ENCODE measurements at places on chromosomes 5 and 9.

DNA sequence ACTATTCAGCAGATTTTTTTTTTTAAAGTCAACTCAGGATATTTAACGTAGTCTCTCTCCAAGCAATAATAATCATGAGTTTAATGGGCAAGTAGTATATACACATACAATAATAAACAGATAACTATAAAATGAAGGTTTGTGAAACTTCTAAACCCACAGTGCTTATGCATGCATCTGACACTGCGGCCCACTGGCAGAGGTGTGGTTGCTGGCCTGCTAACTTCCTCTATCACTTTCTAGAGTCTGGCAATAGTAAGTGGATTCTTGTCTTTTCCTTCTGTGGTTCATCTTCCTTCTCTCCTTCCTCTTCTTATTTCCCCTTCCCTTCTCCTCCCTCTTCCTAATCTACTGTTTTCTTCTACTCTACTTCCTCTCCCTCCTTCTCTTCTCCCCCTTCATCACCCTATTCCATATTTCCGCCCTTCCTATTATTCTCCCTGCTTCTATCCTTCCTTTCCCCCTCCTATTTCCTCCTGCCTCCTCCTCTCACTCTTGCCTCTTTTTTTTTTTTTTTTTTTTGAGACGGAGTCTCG, 18.6 kb upstream of the AGXT2 start:
- DNase-seq, result no peak

DNA sequence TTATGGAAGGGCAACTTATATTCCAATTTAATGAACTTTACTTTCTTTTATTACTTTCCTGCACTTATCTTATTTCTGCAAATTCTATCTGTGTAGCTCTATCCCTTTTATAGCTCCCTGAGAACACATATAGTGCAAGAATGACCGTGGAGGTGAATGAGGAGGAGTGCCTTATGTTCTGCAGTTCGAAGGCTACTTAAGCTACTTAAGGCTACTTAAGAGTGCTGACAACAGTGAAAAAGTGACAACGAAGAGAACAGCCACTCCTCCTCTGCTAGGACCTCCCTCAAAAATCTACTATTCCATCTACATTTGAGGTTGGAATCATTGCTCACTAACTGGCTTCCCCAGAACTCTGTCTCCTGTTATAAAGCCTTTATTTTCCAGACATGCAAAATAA, 1365.7 kb upstream of the C9orf72 start:
- DNase-seq, result no peak

DNA sequence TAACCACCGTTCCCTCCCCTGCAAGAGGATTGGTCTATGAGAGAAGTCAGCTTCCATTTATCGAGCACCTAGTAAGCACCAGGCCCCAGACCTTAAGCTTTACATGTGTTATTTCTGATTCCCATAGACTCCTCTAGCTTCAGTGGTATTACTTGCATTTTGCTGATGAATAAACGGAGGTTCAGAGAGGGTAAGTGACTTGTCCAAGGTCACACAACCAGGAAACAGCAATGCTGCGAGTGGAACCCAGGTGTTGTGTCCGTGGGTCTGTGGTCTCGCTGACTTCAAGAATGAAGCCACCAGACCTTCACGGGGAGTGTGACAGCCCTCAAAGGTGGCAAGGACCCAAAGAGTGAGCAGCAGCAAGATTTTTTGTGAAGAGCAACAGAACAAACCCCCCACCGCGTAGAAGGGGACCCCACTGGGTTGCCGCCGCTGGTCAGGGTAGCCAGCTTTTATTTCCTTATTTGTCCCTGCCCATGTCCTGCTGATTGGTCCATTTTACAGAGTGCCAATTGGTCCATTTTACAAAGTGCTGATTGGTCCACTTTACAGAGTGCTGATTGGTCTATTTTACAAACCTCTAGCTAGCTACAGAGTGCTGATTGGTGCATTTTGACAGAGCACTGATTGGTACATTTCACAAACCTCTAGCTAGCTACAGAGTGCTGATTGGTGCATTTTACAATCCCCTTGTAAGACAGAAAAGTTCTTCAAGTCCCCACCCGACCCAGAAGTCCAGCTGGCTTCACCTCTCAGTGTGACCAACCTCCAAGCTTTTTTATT, 29.1 kb upstream of the KCNIP1 start:
- no peak for DNase-seq

DNA sequence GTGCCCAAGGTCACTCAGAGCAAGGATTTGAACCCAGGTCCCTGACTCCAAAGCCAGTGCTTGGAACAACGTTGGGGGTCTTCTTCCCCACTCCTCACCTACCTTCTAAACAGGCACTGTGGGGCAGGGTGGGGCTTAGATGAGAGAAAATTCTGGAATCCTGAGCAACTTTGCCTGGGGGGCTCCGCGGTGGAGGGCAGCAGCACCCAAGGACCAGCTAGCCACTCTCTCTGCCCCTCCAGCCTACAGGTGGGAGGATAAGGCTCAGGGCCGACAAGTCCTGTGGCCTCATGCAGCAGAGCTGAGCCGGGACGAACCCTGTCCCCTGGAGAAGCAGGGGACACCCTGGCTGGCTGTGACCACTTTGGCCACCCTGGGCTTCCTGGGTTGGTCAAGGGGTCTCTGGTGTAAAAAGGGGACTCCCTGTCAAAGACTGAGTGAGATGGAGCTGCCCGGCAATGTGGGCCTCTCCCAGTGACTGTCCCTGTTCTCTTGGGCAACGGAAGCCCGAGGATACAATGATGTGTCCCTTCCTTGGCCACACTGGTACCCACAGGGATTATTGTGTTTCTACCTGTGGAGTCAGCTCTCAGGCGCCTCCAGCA, 26.5 kb downstream of the CEL start:
- no peak for DNase-seq

- DNase-seq, result no peak
Measured at GRCh38 chr5:71456362-71456743, 902 bp downstream of the BDP1 start.

DNA sequence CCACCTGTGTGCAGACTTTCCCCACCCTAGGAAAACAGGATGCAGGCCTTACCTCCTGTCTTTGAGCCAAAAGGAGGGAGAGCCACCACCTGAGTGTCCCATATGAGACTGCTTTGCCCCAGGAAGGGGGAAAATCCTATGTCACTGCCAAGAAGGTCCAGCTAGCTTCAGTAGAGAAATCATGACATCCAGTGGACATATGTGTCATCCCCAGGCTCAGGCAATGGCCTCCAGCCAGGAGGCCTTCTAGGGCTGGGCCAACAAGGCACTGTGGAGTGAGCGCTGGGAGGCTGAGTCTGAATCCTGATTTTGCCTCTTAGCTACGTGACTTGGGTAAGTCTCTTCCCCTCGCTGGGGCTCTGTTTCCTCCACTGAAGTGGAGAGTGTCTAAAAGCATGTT, 60.2 kb downstream of the SMIM23 start:
- DNase-seq, result peak; percentile 73

DNA sequence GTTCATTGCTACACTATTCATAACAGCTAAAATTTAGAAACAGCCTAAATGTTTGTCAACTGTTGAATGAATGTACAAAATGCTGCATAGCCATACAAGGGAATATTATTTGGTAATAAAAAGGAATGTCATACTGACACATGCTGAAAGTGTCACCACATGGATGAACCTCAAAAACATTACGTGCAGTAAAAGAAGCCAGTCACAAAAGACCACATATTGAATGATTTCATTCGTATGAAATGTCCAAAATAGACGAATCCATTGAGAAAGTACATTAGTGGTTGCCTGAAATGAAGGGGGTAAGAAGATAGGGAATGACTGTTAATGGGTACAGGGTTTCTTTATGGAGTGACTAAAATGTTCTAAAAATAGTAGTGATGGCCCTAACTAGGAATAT, 11.6 kb upstream of the ECM2 start:
- DNase-seq, result no peak

- no peak for DNase-seq
Measured at GRCh38 chr5:26945901-26946300, 92.5 kb downstream of the CDH9 start.

DNA sequence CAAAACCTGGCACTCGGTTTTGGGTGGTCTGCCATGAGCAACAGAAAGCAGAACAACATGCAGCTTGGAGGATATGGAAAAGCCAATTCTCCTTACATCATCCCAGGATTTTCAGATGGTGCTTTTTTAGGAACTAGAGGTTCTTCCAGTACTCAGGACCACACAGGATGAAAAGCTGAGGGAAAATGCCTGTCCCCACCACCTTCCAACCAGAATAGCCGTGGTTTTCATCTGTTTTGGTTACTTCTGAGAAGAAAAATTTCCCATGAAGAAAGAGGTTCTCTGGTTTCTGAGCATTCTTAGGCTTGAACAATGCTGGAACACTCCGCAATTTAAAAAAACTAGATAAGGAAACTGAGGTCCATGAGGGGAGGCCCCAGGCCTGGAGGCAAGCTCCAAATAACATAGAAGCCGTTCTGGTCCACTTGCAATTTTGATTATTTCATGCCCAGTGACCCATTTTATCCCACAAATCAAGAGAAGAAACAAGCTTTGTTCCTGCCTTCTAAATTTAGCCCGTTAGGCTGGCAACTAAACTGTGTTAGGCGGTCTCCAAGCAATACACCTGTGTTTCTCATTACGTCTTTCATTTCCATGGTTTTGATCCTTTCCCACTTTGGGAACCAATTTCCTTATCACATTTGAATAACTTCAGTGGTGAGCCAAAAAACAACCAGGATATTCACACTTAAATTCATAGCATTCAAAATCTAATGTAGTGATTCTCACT, 79.2 kb upstream of the SPIN1 start:
- DNase-seq, result no peak

- DNase-seq, result no peak
Measured at GRCh38 chr9:74497748-74498620, 849 bp downstream of the RORB start.

GRCh38 chr9:107732781-107733522, 243.4 kb upstream of the KLF4 start:
- DNase-seq, result no peak

GRCh38 chr9:68530618-68531017, 10.1 kb downstream of the TMEM252 start:
- DNase-seq, result peak; percentile 83

- no peak for DNase-seq
Measured at GRCh38 chr5:170643591-170643990, 139.8 kb downstream of the KCNIP1 start.

- no peak for DNase-seq
Measured at GRCh38 chr5:78649861-78650496, 1.4 kb upstream of the LHFPL2 start.

- peak; percentile 56 for DNase-seq
Measured at GRCh38 chr9:35660966-35661415, 2.9 kb downstream of the CCDC107 start.

GRCh38 chr9:135814421-135815095, 92.8 kb downstream of the CAMSAP1 start:
- no peak for DNase-seq

DNA sequence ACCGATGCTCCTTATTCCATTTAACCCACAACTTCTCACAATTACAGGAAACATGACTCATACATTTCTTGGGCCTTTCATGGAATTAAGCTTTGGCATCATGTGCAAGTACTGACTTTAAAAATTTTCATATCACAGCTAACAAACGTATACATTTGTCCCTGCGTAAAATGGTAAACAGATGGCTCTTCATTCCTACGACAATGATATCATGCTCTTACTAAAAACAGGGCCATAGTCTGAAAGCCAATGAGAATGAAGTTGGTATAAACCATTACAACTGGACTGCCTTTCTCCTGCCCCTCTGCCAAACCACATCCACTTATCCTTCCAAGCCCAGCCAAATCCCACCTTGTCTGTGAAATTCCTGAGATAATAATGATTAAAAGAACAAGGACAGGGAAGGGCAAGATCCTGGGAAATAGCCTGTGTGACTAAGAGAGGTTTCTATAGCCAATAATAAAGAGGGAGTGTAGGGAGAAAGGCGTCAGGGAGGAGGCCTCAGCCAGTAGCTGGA, 44.9 kb upstream of the ZNF366 start:
- no peak for DNase-seq

GRCh38 chr9:111928359-111928720, 31.7 kb downstream of the UGCG start:
- no peak for DNase-seq

- peak; percentile 58 for DNase-seq
Measured at GRCh38 chr5:43729846-43730478, 127.0 kb downstream of the NNT start.

GRCh38 chr9:28234894-28235277, 661.6 kb upstream of the C9orf72 start:
- DNase-seq, result no peak

DNA sequence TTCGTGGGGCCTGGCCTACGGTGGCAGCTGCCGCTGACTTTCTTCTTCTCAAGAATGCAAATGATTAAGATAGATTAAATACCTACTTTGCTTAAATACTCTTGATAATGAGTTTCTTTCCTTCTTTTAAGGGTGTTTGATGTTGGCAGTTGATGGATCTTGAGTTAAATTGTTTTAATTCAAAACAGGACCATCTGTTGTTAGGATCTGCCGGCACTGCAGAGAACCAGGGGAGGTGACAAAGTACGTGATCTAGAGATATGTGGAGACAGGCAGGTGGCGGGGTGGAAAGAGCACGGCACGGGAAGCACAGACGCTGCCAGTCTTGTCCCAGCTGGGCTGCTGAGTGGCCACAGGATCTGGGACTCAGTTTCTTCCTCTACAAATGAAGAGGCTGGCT, 37.9 kb downstream of the MED27 start:
- no peak for DNase-seq

- peak; percentile 87 for DNase-seq
Measured at GRCh38 chr9:129584136-129584535, 36.8 kb downstream of the C9orf50 start.

- no peak for DNase-seq
Measured at GRCh38 chr5:1507961-1508658, 15.7 kb downstream of the LPCAT1 start.

- DNase-seq, result no peak
Measured at GRCh38 chr5:112010475-112010874, 253.5 kb upstream of the NREP start.

DNA sequence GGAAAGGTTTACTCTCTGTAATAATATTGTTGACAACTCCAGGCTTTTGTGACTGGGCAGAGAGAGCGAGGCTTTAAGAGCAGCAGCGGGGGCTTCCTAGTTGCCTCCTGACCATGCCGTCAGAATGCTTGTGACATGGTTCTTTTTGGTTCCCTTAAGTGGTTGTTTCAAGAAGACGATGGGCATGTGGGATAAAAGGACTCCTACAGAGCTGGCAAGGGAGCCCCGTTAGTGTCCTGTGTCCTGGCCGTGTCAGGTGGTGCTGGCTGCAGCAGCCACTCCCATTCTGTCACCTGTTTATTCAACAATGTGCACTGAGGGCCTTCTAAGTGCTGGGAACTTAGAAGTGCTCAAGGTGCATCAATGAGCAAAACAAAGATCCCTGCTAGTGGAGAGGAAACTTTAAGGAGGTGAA, 19.7 kb downstream of the LCP2 start:
- DNase-seq, result no peak

DNA sequence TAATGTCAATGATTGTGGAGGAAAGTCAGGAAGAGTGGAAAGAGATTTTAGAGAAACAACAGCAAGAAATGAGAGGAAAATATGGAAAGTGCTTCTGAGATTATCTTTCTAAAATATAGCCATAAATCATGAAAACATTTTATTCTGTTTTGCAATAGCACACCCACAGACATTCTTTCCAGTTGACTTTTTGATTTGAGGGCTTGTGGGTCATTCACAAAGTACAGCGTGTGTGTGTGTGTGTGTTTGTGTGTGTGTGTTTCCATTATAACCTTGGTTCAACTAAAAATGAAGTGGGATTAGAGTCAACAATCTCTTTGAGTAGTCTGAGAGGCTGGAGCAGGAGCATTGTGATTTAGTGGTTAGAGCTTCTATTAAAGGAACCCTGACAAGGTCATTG, 116.6 kb upstream of the GAS1 start:
- no peak for DNase-seq

All from HT-29 (cell line).